ENCODE measurements at places on chromosomes 6 and 20.

GRCh38 chr20:50133041-50133440 lies 20.1 kb upstream of the UBE2V1 start:
- DNase-seq = no peak

DNA sequence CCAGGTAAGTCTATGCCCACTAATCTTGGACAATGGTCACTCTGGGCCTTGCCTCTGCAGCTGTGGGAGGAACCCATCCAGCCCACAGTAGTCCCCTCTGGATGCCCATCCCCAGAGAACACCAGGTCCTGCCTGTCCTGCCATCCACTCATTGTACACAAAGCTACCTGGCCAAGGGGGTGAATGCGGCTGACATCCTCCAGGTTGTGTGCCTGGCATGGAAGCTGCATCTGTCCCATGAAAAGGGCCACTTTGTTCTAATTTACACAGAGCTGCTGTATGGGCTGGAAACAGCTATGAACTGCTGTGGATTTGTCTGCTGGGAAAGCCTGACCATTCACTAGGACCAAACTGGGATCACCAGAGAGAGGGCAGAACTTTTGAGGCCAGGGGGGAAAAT lies 324.8 kb downstream of the LRFN2 start:
- no peak for DNase-seq

GRCh38 chr6:2270054-2270453 lies 24.6 kb upstream of the GMDS start:
- DNase-seq = no peak

DNA sequence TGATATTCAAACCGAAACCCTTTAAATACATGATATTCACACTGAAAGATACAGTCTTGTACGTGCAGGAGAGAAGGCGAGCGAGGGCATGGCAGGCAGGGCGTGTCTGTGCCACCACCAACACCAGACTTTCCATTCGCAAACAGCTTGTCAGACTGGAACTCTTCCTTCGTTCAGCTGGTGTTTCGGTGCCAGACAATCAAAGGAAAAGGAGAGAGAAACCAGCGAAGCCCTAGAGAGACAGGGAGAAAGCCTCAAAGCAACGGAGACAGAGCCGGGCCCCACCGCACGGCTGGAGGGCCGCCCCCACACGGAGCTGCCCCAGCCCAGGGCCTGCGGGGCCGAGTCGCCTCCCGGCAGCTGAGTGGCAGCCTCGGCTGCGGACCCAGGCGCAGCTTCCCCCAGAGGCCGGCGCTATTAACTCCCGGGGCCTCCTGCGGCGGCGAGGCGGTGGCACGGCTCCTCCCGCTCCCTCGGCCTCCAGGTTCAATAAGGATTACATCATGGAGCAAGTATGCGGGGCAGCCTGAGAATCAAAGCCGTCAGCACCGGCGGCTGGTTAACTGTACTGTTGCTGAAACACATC lies 32.1 kb upstream of the NR2E1 start:
- peak; percentile 53 for DNase-seq

DNA sequence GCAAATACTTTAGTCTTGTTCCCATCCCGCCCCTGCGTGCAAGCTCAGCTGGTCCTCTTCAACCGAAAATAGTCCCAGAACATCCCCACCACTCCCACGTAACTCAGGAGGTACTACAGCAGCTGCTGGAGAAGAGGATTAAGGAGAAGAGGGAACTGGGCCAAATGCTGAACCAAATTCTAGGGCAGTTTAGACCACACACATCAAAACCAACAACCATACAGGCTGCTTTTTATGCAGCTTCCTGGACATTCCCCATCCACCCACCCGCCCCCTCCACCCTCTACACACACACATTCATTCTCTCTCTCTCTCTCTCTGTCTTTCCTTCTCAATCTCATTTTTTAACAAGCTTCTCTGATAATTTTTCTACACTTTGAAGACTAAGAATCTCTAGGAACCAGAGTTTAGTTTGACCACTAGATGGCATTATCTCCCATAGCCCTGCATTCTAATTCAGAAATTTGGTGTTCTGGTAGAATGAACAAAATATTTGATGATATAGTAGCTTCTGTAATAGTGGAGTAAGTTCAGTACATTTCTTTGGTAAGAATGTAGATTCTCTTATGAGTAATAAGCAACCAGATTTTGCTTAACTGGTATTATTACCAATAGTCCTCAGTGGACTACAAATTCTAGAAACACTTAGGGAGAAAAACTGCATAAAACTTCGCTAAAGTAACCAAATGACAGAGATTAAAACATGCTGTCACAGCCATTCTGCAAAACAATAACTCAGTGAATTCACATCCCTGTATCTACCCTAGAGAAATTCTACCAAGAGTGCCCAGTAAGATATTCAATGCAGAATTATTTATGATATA lies 52.1 kb upstream of the BEND6 start:
- peak; percentile 76 for DNase-seq

DNA sequence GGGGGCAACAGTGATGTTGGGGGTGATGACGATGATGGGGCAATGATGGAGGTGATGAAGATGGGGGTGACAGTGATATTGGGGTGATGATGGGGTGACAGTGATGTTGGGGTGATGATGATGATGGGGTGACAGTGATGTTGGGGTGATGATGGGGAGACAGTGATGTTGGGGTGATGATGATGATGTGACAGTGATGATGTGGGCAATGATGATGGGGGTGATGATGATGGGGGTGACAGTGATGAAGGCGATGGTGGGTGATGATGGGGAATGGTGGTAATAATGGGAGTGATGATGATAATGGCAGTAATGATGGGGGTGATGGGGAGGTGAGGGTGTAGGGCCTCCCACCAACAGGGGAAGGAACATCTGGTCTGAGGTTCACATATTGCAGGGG lies 150.6 kb downstream of the ERMARD start:
- no peak for DNase-seq

DNA sequence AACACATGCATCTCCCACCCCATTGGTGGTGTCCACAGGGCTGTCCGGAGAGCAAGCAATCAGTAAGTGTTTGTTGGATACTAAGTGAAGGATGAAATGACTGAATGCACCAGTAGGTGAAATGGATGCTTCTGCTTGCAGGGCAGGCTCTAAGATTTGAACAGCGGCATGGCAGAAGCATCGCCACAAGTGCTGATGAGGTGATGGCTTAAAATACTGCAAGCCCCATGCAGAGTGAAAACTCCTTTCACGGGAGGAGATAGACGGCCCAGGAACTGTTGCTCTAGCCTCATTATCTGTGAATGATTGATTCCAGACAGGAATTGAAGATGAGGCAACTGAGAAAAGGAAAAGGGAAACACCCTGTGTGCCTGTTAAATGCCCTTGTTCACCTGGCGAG lies 158.9 kb downstream of the LY86 start:
- DNase-seq = no peak

DNA sequence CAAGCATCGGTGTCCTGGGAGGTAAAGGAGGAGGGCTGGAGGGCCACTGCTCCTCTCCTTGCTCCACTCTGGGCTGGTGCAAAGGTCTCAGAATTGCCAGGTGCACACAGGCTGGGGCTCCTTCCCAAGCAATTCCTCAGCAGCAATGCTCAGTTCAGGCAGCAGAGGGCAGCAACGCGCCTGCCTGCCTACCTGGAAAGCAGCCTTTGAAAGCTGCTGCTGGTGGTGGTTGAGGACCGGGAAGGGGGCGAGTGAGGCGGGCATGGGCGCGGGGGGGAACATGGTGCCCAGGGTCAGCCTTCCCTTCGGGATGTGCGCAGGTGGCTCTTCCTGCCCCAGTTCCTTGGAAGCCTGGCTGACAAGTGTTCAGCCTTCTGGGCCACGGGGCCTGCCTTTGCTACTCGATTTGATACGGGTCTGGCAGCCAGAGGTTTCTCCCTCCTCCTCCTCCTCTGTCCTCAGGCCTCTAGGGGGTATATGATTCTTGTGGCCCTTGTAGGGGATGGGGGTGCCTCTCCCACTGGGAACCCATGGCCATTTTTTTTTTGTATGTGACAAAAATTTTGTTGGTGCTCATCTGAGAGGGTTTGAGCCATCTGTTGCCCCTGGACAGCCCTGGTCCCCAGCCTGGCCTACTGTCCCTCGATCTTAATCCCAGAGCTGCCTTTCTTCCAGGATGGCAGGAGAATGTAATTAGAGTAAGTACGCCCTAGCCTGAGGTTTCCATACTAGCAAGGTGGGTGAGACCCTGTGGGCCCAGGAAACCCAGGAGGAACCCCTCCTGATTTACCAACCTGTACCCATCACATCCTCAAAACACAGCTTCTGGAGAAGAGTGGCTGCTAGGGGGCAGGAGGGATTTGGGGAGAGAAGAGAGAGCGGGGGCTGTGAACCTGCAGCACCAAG lies 20.1 kb downstream of the MRPS18A start:
- peak; percentile 87 for DNase-seq

DNA sequence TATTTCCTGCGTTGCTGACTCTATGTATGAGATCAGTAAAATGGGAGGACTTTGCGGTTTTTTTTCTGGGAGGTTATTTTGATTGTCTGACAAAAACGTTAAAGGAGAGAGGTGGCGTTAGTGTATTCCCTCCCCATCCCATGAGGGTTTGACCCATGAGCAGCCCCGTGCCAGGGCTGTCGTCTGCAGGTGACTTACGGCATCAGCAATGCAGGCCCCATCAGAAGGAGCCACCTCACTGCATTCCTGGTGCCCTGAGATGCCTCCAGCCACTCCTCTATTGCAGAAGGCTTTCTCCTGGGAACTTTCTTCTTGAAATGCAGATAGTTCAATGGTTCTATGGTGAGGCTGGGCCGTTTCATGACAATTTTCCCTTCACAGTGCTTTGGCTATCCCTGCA lies 149.3 kb downstream of the TTLL2 start:
- DNase-seq = no peak

DNA sequence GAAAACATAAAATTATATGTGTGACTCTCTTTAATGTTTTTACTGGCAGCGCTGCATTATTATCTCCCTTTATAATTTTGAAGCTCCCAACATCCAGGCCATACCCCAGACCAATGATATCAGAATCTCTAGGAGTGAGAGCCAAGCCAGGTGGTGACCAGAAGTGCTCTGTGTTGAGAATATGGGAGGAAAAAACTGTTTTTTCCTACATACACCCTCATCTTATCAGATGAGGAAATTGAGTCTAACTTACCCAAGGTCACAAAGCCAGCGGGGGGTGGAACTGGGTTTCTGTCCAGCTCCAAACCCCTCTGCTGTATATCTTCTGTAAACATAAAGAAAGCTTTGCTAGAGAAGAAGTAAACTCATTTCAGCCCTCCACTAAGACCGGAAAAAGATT lies 42.5 kb downstream of the LY86 start:
- no peak for DNase-seq

- DNase-seq = peak; percentile 10
These were observed 59.6 kb downstream of the ANKRD60 start for GRCh38 chr20:58168843-58169242.

- DNase-seq = no peak
These were observed 167.1 kb upstream of the FUT9 start for GRCh38 chr6:95848717-95849116.

DNA sequence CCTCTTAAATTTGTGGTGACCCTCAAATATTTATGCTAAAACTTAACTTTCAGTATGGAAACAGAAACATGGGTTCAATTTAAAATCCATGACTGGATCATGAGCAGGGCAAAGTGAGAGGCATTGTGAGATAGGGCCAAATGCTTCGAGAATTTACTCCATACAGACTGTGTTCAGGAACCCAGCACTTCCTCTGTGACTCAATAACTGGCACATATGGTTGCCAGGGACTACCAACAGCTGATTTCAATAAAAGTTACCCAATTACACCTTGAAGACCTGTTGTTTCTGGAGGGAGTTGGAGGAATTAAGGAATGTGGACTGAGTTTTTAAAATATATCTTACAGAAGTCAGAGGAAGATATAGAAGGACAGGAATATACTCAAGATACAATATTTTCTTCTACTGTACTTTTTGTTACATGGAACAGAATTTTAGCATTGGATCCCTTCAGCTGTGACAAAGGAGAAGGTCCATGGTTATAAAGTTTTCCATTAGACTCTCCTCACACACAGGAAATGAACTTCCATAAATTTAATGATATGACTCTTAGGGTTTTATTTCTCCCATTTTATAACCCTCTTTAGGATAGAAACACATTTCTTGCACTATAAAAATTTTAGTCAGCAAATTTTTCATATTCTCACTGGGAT lies 258.5 kb downstream of the KHDC1L start:
- DNase-seq = peak; percentile 59

DNA sequence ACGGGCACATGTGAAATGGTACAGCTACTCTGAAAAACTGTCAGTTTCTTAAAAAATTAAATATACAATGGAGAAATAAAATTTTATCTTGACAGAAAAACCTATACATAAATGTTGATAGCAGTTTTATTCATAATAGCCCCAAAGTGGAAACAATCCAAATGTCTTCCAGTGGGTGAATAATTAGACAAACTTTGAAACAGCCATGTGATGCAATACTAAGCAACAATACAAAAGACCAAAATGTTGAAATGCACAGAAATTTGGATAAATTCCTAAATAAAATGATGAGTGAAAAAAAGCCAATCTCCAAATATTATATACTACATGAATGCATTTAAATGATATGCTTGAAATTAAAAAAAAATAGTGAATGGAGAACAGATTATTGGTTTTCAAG lies 523.1 kb downstream of the HTR1B start:
- no peak for DNase-seq
